ENCODE measurements at places on chromosomes 7 and 10.

GRCh38 chr7:142298009-142298408, 40.2 kb upstream of the PRSS58 start:
- no peak for DNase-seq

DNA sequence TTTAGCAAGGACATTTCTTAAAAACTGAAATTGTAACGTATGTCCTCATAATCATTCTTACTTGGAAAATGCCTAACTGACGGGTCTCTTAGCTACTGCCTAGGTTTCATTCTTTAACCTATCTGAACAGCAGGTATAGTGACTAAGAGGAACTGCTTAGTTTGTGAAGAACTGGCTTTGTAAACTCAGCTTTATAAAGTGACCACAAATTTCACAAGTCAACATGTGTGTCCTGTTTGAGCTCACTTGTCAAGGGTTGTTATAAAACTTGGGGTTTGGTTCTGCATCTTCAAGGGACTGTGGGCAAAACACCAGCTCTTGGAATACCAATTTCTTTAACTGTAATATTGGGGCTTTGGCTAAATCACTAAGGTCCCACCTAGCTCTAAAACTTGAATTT, 32.2 kb downstream of the MRPS33 start:
- no peak for DNase-seq

DNA sequence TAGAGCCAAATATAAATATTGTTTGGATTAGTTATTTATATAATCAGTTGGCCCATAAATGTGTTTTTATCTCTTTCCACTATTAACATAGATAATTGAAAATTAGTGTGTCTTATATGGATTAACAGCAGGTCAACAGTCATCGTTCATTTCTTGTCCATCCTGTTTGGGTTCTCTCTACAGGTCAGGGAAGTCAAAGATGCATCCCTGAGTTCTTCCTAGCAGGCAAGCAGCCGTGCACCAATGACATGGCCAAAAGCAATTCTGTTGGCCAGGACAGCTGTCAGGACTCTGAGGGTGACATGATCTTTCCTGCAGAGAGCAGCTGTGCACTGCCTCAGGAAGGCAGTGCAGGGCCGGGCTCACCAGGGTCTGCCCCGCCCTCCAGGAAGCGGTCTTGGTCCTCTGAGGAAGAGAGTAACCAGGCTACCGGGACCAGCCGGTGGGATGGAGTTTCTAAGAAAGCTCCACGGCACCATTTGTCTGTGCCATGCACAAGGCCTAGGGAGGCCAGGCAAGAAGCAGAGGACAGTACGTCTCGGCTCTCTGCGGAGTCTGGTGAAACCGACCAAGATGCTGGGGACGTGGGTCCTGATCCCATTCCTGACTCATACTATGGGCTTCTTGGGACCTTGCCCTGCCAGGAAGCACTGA, 15.9 kb downstream of the FBH1 start:
- DNase-seq: no peak

- DNase-seq: no peak
These were observed 201.0 kb upstream of the IMMP2L start for GRCh38 chr7:111763221-111763801.

DNA sequence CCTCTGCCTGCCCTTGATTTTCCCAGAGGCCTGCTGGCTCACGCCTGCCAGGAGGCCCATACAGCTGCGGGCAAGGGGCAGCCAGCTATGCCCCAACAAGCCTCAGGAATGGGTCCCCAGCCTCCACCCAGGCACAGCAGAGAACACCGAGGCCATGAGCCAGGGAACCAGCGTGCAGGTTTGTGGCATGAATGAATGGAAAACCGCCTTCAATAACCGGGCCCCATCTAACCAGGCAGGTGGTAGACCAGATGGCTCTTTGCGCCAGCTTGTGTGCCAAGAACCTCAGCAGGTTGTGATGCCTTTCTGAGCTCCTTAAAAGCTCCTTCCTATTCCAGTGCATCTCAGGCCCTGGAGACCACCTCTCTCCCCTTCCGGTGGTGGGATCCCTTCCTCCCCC, 50.2 kb downstream of the ELFN1 start:
- no peak for DNase-seq

- no peak for DNase-seq
These were observed 306.6 kb downstream of the WDR37 start for GRCh38 chr10:1362589-1363445.

- no peak for DNase-seq
These were observed 12.8 kb downstream of the C7orf57 start for GRCh38 chr7:48048113-48048512.

- no peak for DNase-seq
These were observed at the start of gene HOXA2 for GRCh38 chr7:27102581-27103442. TSS of gene HOXA2 (minus strand) at chr7:27102683. CDS start at chr7:27102500, 183 bp downstream.

- DNase-seq: no peak
These were observed 211.1 kb downstream of the ZNF365 start for GRCh38 chr10:62585211-62585775.

DNA sequence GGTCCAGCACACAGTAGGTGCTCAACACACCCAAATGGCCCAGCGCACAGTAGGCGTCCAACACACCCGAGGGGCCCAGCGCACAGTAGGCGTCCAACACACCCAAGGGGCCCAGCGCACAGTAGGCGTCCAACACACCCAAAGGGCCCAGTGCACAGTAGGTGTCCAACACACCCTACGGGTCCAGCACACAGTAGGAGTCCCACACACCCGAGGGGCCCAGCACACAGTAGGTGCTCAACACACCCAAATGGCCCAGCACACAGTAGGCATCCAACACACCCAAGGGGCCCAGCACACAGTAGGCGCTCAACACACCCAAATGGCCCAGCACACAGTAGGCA, 80.8 kb downstream of the FOXL3 start:
- DNase-seq: no peak

GRCh38 chr7:95766086-95766485, 6.3 kb upstream of the DYNC1I1 start:
- no peak for DNase-seq

GRCh38 chr7:90951986-90952954, 312.0 kb upstream of the FZD1 start:
- no peak for DNase-seq

DNA sequence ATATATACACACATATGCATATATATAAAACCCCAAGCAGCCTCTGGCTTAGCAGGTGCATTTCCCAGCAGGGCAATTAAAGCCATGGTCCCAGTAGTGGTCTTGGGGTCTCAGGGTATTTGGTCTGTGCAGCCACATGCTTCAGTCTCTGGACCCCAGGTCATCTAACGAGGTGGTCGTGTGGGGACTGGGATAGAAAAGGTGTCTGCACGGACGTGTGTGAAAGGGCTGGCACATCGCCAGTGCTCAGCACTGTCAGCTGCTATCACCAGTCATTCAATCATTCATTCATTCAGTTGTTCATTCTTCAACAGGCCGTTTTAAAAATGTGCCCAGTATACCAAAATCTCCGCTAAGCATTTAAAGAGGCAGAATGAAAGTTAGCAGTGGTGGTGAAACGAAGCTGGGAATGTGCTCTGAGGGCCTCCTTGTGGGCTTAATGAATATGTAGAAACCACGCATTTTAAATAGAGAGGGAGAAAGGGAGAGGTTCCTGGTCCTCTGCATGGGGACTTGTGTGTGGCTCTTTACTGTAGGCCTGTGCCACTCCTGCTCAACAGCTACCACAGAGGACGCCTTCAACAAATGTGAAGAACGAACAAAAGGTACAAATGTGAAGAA, 170.4 kb downstream of the EGFR start:
- DNase-seq: no peak

GRCh38 chr7:139731802-139732470, 45.9 kb downstream of the HIPK2 start:
- no peak for DNase-seq

DNA sequence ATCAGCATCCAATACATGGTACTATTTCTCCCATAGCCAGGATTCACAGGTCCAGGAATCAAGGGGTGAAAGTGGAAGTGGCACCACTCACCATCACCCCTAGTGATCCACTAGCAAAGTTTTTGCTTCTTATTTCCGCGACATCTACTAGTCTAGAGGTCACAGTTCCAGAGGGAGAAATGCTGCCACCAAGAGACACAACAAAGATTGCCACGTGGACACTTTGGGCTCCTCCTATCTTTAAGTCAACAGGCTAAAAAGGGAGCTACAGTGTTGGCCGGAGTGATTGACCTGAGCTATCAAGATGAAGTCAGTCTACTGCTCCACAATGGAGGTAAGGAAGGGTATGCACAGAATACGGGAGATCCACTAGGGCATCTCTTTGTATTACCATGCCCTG, 178.2 kb downstream of the AKR1D1 start:
- DNase-seq: no peak

- no peak for DNase-seq
These were observed 1.6 kb upstream of the EPC1 start for GRCh38 chr10:32348297-32349198.

- no peak for DNase-seq
These were observed 34.3 kb downstream of the C10orf120 start for GRCh38 chr10:122665329-122665860.

DNA sequence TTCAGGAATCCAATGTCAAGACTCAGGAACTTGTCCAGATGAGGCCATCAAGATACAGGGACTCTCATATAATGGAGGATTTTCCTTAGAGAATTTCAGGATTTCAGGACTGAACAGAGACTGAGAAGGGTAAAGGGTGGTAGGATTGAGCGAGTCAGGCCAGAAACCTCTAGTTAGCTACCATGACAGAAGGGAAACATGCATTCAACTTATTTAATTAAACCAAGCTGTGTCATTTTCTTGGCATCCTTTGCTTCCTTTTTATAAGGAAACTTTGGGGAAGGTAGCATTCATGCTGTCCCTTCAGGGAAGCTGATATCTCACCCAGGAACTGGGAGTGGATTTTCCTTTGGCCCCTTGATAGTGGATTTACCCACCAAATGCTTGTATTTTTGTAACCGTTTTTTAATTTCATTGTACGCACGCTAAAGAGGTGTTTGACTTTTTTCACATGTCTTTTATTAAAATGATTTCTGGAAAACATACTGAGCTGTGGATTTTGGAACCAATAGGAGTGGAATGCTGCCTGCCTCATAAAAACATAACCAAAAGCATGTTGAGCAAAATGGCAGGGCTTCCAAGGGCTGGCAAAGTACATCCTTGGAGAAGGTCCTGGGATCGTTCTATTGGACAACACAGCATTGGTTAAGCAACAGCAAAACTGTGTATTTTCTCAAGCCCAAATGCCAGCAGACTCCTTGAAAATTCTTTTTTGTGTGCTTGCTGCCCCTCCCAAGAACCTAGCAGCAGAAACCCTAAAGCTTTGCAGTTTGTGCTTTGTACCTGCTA, 104.5 kb downstream of the CXCL12 start:
- DNase-seq: no peak

- DNase-seq: no peak
These were observed 19.4 kb upstream of the AHR start for GRCh38 chr7:17279061-17279460.
